ENCODE measurements at places on chromosomes 12 and 14.

GRCh38 chr14:73712071-73712506 is 2.1 kb downstream of the PNMA1 start:
- DNase-seq = peak; percentile 58

DNA sequence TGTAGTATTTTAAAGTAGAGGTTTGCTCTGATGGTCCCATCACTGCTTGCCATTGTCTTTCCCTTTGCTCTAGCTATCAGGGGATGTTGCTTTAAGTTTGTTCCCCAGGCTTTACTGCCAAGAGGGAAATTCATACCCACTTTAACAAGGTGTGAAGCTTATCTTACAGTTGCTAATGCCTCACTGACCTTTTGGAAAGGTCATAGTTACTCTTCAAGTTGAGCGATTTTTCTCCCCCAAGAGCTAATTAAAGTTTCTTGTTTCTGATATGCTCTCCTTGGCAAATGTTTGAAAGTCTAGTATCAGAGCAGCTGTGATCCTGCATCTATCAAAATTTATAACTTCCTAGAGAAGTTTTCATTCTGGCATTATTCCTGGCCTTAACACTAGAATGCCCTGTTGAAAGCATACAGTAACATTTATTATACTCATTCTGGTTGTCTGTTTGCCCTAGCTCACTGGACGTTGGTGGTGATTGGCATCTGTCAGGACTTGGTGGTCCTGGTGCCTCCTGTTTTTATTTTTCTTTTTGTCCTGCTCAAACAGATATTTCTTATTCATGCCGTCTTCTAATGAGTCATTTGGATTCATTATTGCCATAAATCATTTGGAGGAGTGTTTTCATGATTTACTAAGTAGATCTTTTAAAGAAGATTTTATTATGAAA is 8.1 kb downstream of the ATP2A2 start:
- no peak for DNase-seq

- DNase-seq = peak; percentile 78
Measured at GRCh38 chr12:3743803-3744202, 9.1 kb downstream of the CRACR2A start.

DNA sequence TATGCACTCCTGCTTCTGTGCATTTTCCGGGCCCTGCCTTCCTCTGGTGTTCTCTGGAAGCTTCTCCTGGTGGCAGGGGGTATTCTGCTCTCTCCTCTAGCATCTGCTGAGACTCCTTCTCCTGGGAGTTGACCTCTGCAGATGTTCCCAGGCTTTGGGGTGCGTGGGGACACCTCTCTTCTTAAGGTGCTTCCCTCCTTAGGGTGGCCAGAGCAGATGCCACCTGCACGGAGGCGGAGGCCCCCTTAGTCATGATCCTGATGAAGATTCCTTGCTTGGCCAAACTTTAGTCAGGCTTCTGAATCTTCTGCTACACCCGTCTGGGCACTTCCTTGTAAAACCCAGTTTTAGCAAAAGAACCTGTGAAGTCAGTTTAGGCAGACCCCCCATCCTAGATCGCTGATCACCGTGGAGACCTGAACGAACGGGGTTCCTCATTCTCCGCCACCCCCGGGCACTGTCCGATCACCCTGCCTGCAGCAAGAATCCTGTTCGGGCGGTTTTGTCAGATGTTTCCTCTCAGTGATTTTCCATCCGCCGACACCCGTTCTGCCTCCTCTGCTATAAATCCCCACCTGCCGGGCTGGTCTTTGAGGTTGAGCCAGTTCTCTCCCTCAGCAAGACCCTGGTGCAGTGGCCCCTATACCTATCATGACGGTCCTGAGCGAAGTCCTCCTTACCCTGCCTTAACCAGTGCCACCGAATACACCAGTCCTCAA is 111.9 kb downstream of the CALM1 start:
- no peak for DNase-seq

DNA sequence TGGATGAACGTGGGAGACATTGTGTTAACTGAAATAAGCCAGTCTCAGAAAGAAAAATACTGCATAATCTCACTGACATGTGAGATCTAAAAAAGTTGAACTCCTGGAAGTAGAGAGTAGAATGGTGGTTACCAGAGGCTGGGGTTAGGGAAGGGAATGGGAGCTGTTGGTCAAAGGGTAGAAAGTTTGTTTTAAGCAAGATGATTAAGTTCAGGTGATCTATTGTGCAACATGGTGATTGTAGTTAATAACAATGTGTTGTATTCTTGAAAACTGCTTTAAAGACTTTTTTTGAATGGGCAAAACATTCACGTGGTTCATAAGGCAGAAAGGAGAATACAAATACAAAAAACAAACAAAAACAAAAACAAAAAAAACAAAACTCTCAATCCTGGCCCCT is 460.4 kb upstream of the TBX3 start:
- no peak for DNase-seq

Data from stimulated activated effector memory CD8-positive, alpha-beta T cell treated with anti-CD3 and anti-CD28 coated beads, Interleukin-12 subunit alpha, Interleukin-12 subunit beta, amount 100 ng/mL, for 72 hours (primary cell).